ENCODE measurements at places on chromosomes 13 and 19.

DNA sequence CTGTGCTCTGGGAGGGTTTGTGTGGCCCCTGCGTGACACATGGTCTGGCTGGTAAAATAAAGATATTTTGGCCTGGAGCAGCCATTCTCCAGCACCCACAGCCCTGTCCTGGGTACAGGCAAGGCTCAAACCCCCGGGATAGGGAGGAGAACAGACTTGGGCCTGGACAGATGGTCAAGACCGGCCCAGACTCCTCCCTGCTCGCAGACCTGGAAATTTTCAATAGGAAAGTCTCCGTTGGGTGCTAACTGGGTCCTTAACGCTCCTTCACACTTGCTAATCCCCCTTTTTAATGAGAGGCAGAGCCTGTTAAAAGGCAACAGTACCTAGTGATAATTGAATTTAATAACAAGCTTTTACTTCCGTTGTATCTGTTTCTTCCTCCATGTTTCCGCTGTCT is 2.5 kb downstream of the PALM start:
- no peak for DNase-seq

DNA sequence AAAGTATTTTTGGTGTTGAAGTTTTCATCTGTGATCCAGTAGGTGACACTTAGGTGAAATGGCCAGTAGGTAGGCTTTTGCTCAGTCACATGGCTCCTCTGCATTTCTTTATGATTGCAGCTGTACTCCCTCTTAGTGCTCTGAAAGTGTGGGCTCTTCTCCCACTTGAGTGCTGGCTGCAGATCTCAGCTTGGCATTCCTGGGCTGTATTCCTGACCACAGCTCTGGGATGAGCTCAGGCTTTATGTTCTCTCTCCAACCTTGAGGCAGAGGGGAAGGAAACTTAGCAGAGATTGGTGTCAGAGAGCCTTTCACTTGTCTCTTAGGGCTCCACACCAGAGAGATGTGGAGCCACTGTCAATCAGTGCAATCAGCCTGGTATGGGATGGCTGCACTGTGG is 254.3 kb downstream of the NDFIP2 start:
- no peak for DNase-seq

- DNase-seq, result peak; percentile 57
Observed at GRCh38 chr13:84896128-84896527, 903.1 kb downstream of the SLITRK6 start.

- DNase-seq, result no peak
Observed at GRCh38 chr19:29533578-29534544, 8.1 kb downstream of the VSTM2B start.

GRCh38 chr13:25961294-25961693 is 90.5 kb downstream of the SHISA2 start:
- DNase-seq, result no peak

DNA sequence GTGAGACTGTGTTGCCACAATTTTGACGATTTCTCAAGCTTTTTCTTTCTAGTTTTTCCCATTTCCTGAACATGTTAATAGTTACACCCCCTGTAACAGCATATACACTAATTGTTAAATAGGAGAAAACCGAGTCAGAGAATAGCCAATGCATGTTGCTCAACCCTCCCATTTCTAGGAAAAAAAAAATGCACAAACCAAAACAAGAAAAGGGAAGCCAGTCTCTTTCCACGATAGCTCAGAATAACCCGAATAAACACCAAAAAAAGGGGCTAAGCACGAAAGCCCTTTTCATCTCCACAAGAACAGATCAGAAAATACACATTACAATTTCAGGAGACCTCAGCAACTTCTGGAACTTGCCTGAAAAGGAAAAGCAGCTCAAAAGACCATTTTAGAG is 16.3 kb downstream of the LATS2 start:
- DNase-seq, result no peak

DNA sequence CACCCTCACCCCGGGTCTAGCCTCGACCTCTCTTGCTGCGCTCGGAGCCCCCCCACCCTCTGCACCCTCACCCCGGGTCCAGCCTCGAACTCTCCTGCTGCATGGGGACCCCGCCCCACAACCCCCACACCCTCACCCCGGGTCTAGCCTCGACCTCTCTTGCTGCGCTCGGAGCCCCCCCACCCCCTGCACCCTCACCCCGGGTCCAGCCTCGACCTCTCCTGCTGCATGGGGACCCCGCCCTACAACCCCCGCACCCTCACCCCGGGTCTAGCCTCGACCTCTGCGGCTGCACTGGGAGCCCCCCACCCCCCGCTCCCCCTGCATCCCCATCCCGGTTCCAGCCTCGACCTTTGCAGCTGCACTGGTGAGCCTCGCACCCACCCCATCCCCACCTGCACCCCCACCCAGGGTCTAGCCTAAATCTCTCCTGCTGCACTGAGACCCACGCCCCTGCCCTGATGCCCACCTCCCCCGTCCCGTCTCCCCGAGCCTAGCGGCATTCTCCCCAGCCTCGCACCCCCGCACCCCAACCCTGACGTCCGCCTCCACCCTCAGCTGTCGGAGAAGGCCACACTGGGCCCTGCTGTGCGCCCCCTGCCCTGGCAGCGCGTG is 1.8 kb downstream of the CFD start:
- DNase-seq, result no peak

GRCh38 chr13:50365408-50366391 is 350.5 kb downstream of the KCNRG start:
- DNase-seq, result peak; percentile 94

DNA sequence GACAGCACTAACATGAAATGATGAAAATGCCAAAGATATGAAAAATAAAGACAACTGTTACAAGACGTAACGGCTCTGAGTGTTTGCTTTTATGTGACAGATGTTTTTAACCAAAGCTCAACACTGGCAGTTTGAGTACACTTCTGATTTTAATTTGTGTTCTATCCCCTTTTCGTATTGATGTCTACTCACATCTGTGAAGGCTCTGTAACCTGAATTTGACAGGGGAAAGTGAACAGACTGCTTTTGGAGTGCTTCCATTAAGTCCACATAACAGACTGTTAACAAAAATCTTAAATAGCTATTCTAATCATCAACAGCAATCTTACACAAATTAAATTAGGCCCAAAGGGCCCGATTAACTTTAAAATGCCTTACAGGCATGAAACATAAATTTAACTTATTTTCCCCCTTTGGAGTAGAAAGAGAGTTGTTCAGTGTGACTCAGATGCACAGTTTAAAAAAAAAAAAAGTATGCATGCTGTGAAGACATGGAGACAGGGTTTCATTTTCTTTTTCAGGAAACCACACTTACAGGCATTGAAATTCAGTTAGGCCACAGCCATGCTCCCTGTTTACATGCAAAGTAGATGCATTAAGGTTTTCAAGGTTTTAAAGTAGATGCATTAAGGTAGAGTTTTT is 16.3 kb upstream of the RNASEH2B start:
- no peak for DNase-seq

DNA sequence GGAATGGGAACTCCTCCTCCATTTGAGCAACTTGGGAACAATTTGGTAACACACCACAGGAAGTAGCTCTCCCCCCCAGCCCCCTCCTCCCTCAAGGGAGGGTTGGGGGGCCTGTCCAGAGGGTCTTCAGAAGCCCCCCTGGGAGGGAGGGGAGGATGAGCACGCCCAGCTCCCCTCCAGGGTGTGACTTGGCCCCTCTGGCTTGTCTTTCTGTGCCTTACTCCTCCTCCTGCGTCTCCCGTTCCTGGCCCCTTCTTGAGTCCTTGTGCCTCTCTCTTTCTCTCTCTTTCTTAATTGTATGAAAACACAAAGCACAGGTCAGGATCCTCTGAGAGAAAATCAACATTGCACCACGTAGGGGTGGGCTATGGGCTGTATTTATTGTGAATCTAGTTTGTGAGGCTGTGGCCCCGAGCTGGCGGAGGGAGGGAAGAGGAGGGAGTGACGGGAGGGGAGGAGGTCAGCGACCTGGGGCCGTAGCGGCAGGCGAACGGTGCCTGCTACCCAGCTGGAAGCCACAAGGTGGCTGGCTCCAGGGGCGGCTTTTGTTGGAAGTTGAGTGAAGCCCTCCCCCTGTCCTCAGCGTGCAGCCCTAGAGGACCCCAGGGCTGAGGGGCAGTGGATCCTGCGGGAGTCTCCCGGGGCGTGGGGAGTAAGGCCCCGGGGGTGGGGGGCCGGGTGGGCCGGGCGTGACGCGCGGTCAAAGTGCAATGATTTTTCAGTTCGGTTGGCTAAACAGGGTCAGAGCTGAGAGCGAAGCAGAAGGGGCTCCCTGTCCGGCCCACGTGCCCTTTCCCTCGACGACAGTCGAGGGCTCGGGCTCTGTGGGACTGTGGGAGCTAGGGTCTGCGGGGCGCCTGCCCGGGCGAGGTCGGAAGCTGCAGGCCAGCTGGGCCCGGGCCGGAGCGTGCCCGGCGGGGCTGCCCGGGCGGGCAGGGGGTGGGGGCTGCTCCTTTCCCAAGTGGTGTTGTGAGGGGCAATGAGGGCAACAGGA is 6.4 kb downstream of the LYL1 start:
- DNase-seq, result no peak

DNA sequence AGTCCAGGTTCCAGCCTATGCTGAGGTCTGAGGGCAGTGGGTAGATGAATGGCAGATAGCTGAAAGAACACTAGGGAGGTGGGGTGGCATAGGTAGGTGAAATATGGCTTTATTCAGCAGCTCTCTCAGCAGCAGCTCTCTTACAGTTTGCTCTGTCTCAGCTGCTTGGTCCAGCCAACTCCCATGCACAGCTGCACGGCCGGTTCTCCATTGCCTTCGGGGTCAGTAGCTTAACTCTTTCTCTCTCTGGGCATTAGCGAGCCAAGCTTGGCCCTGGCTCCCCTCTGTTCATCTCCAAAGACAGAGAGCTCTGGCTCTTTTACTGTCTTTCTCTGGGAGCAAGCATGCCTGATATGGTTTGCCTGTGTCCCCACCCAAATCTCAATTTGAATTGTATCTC is 151.9 kb downstream of the MYO16 start:
- no peak for DNase-seq

- peak; percentile 65 for DNase-seq
Observed at GRCh38 chr19:11481534-11482383, 913 bp upstream of the ELAVL3 start.

DNA sequence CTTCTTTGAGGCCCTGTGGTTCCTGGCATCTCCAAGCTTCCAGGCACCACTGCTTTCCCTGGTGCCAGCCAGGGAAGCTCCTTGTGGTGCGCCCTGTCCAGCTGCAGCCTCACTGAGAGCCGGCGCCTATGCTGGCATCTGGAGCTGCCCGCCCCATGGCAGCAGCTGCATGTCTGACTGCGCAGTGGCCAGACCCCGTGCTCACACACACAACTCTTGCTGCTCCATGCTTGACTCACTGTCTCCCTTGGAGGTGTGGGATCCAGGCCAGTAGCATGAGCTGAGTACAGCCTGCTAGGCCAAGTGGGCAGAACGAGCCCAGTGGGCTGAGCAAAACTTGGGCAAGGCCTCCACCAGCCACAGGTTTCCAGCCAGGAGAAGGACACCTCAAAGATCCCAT is 11.5 kb upstream of the SUPT20H start:
- DNase-seq, result no peak

- DNase-seq, result no peak
Observed at GRCh38 chr13:31517599-31517998, 221.7 kb upstream of the RXFP2 start.

- peak; percentile 36 for DNase-seq
Observed at GRCh38 chr19:10155839-10156238, 36.1 kb upstream of the EIF3G start.

DNA sequence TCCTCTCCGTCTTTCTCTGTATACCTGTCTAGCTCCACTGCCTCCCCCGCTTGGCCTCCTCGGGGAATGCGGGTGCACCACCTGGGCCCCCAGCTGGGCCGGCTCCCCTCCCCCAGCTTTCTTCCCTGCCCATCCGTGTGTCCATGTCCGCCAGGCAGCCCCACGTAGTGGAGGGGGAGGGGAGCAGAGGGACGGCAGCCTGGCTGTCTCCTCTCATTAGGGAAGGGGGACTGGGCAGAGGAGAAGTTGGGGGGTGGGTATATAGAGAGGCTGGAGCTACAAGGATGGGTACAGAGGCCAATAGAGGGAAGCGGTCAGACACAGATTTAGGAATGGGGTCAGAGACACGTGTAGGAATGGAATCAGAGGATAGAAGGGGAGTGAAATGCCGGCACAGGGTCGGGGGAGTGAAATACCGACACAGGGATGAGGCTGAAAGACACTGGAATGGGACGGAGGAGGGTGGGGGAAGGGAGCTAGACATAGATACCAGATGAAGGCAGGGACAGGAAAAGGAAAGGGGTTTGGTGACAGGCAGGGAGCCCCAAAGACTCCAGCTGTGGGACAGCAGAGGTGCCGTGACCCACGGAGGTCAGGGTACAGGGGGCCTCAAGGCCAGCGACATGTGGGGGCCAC is 2.8 kb downstream of the NECTIN2 start:
- no peak for DNase-seq

- no peak for DNase-seq
Observed at GRCh38 chr19:2700660-2701360, 1.7 kb downstream of the GNG7 start.

DNA sequence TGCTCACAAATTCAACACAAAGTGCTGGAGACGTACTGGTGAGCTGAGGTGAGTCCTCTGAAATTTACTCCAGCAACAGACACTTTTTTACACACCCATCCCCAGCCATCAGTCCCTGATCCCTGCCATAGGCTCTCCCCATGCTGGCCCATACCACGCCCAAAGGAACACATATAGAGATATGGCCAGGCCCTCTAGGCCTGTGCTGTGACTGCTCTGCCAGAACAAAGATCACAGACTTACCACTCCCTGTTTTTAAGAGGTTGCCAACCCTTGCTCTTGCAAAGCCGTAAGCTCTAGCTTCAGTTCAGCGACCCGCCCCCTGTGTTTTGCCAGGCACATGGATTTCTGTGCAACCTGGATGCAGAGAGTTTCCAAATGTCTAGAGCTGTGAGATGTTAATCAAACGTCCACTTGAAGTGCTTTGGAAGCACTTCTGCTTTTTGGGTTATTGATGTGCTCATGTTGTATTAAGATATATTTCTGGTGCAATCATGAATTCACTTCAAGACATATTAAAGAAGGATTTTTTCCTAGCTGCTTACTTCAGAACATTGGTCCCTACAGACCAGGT is 59.7 kb downstream of the DLEU7 start:
- no peak for DNase-seq

GRCh38 chr19:55441692-55442321 is 1.3 kb downstream of the SHISA7 start:
- no peak for DNase-seq

GRCh38 chr13:61857198-61857597 is 441.5 kb upstream of the PCDH20 start:
- no peak for DNase-seq

DNA sequence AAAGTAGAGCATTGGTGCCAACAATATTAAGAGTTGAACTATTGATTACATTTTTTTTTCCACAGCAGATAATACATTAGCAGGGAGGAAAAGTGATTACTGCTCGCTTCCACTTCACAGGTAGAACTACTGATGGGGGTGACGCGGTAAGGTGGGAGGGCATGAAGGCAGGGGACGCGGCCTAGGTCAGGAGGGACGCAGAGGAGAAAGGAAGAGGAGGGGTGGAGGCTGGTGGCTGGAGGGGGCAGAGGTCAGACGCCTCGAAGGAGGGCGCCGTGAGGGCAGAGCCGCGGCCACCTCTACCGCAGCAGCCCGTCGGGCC is 287 bp upstream of the B3GLCT start:
- DNase-seq, result no peak

- no peak for DNase-seq
Observed at GRCh38 chr13:72217142-72217541, 350.1 kb upstream of the DACH1 start.
